ENCODE measurements at places on chromosomes 3 and 15. TPM values are rescaled to one million over a fixed set of nuclear protein-coding genes. Genes with fewer than 3 reads are reported as not detected.

DNA sequence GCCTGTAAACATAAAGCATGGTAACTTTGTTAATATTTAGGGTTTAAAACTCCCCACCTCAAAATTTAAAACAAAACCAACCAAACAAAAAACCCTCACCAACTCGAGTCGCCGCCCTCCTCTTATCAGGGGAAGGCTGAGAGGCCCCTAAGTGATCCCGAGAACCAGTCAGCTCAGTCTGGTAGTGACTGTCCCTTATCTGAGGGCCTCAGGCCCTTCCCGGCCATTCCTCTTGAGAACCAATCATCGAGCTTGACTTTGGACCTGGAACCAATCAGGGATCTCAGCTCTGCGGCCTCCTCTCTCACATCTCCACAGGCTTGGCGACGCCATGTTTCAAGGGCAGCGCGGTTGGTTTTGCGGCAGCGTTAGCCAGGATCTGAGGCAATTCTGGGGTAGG is at the start of gene TERB2:
Gene TERB2 (plus strand): TSS at position 300 of the 400 bp plus-strand sequence. CDS start 32 bp downstream, at position 332.
- no peak for DNase-seq

DNA sequence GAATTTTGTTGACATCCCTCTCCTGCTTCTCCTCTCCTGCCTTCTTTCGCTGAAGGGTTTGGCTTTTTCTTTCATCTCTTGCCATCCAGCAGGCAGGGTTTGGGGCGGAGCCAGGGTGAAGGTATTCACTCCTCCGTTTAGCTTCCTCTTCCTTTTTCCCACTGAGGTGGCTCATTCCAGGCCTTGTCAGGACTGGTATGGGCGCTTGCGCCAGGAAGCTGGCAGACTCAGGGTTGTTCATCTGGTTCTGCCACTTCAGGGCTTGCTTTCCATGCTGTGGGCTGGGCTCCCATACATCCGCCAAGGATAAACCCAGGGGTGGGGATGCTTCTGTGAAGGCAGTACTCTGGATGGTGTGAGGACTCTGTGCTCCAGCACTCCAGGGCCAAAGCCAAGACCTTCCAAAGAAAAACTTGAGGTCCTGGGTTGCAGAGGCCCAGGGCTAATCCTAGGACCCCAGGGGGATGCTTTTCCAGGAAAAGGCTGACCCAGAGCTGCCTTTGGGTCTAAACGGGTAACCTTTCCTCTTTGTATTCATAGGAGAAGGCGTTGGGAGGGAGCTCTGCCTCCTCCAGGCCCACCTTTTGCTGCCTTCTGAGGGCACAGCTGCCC is 7.7 kb upstream of the AMOTL2 start:
- no peak for DNase-seq

GRCh38 chr3:138079901-138080300 is 35.5 kb downstream of the DZIP1L start:
- no peak for DNase-seq

- DNase-seq: no peak
Observed at GRCh38 chr15:57796146-57796545, 89.6 kb downstream of the POLR2M start.

DNA sequence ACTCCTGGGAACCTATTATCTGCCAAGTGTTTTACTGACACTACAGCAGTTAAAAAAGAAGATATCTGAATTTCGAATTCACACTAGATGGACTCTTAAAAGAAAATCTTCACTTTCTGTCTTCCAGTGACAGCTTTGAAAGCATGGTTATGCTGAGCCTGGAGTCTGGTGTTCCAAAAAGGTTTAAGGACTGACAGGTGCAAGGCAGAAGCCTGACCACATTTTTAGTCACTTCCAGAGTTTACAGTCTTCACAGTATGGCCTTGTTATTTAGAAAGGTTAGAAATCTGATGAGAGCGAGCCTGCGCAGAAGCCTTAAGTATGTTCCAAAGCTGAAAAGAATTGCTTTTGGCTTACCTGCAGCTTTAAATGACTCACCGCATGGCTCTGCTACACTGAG is 59.9 kb downstream of the ETV5 start:
- no peak for DNase-seq

DNA sequence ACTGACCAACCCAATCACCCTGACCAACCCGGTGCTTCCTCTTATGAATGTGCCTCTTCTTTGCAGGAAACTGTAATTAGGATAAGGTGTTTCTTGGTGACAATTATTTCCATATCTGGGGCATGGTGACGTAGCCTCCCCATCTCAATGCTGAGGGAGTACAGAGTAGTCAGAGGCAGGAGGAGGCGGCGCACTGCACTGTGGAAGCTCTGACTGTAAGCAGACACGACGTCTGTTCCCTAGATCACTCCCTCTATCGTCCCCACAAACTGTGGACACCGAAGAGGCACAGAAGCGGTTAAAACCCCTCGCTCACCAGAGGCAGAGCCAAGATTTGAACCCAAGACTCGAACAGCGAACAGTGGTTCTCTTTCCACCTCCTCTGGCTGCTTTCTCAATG is 231.0 kb upstream of the IGF1R start:
- no peak for DNase-seq

- no peak for DNase-seq
Observed at GRCh38 chr3:65666448-65667091, 372.1 kb downstream of the MAGI1 start.

DNA sequence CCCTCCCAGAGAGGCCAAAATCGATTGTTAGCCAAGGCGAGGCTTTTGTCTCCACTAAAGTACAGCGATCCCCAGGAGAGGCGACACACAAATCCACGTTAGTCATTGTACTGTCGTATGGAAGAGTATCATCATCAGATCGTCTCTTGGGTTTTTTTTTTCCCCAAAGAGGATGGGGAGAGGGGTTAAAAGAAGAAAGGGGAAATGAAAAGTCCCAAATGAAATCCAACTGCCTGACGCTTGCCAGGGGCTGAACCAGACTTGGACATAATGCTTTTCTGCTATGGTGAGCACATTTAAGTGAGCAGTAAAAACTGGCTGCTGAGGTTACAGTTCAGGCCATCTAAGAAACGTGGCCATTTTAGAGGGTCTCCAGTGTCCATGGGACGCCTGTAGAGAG is 37.9 kb upstream of the CTSH start:
- DNase-seq: no peak

- no peak for DNase-seq
Observed at GRCh38 chr3:60277361-60277800, 973.9 kb downstream of the FHIT start.

The LZTFL1 gene
- 8.0 TPM for total RNA-seq

DNA sequence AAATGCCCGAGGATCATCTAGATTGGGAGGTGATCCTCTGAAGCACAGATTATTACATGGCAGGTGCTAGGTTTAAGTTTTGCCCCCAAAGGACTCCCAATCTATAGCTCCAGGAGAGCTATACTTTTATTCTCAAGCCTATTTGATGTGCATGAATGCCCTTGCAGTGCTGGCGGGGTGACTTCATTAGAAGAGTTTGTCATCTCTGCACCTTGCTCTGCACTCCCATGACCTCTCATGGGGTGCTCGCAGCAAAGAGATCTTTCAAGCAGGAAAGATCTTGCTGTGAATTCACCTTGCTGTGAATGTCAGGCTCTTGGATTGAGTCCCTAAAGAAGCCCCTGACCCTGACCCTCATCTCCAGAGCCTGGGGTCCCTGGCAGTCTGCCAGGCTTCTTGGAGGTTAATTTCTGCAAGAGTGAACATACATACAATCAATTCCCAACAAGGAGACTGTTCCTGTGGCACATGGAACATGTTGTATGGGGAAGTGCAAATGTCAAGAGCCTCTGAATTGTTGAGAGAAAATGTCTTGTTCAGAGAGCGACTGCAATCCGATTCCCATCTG is 45.9 kb downstream of the FAM43A start:
- no peak for DNase-seq

GRCh38 chr3:160564258-160564911 is 986 bp downstream of the KPNA4 start:
- peak; percentile 5 for DNase-seq

DNA sequence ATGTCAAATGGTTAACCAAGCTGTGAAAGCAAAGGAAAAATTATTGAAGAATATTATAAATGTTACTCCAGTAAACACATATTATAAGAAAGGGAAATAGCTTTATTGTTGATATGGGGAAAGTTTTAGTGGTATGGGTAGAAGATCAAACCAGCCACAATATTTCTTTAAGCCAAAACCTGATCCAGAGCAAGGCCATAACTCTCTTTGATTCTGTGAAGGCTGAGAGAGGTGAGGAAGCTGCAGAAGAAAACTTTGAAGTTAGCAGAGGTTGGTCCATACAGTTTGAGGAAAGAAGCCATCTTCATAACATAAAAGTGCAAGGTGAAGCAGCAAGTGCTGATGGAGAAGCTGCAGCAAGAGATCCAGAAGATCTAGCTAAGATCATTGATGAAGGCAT is 54.8 kb downstream of the LYZL4 start:
- DNase-seq: no peak

The XCR1 gene
- not detected for total RNA-seq

The ATP8B4 gene
- 0.57 TPM for total RNA-seq

GRCh38 chr3:155024006-155024638 is 56.0 kb upstream of the MME start:
- DNase-seq: no peak

GRCh38 chr3:195918176-195918575 is 9.8 kb upstream of the TNK2 start:
- no peak for DNase-seq

Measured in Caco-2 (cell line).